GM04504 (cell line): ENCODE measurements at places on chromosomes 11 and 22.

GRCh38 chr11:115737875-115738274 lies 233.7 kb upstream of the CADM1 start:
- no peak for DNase-seq

DNA sequence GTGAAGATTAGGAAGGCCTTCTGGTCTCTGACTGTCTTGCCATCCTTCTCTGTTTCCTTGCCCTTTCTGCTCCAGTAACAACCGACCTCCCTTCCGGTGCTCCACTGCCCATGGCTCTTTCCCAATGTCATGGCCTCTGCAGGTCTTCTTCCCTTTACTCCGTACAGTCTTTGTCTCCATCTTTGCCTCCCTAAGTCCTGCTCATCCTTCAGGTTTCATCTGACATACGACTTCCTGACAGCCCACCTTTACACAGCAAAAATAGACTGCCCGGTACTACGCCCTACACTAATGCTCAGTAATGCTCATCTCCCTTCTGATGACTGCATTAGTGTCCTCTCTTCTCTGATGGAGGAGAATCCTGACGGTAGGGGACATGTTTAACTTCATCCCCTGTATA lies 63.9 kb downstream of the FBXO7 start:
- DNase-seq = no peak

DNA sequence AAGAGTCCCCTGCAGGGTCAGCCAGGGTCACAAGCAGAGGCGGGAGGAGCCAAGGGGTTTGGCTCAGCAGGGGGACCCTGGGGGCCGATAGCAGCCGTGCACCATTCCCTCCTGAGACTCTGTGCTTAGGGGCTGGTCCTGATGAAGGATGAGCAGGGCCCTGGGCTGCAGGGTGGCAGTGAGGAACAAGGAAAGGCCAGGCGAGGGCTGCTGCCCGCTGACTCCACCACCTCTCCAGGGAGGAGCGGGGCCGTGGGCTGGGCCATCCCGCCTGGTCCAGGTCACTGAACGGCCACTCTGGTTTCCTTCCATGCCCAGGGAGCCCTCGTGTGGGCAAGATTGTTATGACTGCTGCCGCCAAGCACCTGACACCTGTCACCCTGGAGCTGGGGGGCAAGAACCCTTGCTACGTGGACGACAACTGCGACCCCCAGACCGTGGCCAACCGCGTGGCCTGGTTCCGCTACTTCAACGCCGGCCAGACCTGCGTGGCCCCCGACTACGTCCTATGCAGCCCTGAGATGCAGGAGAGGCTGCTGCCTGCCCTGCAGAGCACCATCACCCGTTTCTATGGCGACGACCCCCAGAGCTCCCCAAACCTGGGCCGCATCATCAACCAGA lies 9.2 kb upstream of the NDUFS8 start:
- DNase-seq = no peak

DNA sequence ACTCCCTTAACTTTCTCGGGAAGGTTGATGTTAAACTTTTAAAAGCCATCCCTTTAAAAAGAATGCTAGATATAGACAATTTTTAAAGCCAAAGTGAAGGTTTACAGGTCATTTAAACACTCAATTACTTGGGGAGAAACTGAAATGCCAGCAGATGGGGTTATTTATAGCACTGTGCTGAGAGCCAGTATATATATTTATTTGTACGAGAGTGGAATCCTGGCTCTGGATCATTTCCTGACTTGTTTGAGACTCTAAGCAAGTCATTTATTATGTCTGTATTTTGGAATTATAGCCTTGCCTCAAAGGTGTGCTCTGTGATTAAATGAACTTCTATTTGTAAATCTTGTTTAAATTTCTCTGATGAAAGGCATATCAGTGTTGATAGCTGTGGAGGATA lies 6.8 kb upstream of the ZBED5 start:
- DNase-seq = no peak

- no peak for DNase-seq
Observed at GRCh38 chr11:45644981-45645889, 20.2 kb downstream of the CHST1 start.

DNA sequence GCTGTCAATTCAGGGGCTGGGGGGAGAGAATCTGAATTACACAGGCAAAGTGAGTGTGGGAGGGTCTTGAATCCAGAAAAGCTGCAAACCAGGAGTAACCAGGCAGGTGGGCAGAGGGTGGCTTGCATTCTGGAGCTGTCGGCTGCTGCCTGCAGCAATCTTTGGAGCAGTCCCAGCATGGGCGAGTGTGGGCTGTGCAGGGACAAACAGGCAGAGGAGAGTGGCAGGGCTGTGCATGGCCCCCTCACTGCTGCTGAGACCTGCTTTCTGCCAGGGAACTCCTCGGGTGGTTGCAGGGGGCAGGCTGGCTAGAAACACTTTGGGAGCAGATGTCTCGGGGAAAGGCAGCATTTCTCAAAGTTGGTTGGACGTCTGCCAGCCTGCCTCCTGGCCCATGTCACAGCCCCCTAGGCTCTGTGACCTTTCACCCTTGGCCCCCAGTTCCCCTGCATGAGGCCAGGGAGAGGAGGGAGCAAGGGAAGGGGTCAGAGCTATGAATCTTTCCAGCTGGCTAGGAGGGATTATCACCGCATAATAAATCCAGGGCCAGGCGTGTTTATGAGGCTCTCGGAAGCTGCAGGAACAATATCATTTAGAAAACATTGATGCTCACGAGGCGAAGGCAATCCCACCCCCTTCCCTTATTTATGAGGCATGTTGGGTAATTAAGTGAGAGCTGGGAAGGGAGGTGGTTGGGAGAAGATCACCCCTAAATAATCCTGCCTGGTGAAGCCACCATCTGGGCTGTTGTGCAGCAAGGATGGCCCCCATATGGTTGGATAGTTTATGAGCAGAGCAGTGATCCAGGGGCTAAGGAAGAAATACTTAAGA lies 212.3 kb upstream of the NCAM1 start:
- no peak for DNase-seq

GRCh38 chr22:49429066-49429465 lies 398.6 kb downstream of the BRD1 start:
- no peak for DNase-seq

DNA sequence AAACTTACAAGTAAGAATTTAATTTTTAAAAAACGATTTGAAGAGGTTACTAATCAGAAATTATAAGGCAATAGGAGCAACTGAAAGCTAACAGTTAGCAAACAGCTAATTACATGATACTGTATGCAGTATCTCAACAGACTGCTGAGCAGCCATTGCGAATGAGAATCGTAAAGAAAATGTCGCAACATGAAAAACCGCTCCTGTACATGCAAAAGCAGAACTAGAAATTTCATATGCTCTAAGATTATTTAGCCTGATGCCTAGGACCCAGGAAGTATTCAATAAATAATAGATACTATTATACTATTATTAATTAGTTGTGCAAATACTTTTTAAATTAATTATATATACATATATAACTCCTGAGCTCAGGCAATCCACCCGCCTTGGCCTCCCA lies 48.7 kb upstream of the EP300 start:
- DNase-seq = no peak
